PC-9 (cell line): ENCODE measurements at places on chromosomes 12 and 14.

GRCh38 chr12:75048767-75049166 is 160.9 kb downstream of the KCNC2 start:
- no peak for DNase-seq

DNA sequence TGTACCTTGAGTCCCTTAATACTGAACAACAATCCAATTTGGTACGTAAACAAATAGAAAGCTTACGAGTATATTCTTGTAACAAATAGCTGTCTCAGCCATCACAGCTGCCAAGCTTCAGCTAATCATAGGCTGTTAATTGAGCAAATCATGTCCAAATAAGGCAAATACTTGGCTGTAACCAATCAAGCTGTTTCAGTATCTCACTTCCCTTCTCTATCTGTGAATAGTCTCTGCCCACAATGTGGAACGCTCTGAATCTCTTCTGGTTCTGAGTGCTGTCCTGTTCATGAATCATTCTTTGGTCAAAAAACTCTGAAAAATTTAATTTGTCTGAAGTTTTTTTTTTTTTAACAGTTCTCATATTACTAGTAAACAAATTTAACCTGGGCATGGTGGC is 5.8 kb upstream of the NEMF start:
- no peak for DNase-seq

GRCh38 chr12:117528538-117528937 is 167.1 kb upstream of the NOS1 start:
- DNase-seq, result no peak

DNA sequence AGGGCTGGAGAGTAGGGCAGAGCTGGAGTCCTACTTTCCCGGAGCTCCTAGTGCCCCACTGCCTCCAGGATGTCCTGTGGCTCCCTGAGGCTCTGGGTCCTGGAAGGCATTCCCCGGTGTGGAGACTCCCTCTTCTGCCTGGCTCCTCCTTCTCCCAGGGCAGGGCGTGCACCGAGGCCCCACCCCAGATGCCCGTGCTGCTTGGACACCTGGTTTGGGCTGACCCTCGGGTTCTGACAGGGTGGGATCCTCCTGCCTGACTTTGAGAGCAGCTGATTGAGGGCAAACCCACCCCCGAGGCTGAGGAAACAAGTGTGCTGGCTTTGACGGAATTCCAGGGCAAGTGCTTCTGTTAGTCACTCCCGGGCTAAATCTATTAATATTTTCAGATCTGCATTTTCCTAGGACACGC is 15.4 kb downstream of the TEAD4 start:
- DNase-seq, result no peak

DNA sequence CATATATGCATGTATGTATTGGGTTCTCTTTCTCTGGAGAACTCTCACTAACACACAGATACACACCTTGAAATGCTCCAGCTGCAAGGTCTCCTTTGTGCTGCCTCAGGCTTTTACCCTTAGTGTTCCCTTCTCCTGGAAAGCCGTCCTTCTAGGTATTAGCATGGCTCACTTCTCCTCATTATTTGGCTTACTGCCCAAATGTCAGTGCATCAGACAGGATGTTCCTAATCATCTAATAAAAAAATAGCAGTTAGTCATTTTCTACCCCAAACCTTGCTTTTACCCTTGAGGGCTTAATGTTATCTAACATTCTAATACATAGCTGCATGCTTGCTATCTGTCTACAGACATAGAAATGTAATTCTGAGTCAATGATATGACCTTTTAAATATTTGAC is 109.0 kb upstream of the SLC16A7 start:
- DNase-seq, result no peak

DNA sequence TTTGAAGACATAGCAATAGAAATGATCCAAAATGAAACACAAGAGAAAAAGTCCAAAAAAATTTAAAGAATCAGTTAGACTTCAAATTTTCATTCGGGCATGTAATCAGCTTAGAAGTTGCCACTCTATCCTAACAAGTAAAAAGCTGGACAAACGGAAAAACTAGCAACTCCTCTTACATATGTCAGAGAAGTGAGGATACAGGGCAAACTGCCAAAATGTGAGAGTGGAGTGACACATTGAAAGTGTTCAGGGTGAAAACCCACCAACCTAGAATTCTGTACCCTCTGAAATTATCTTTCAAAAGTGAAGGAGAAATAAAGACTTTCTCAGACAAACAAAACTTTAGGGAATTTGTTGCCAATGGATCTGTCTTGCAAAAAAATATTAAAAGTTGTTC is 42.0 kb upstream of the CHPT1 start:
- no peak for DNase-seq

- no peak for DNase-seq
These were observed 12.5 kb downstream of the HNRNPC start for GRCh38 chr14:21256539-21257393.

DNA sequence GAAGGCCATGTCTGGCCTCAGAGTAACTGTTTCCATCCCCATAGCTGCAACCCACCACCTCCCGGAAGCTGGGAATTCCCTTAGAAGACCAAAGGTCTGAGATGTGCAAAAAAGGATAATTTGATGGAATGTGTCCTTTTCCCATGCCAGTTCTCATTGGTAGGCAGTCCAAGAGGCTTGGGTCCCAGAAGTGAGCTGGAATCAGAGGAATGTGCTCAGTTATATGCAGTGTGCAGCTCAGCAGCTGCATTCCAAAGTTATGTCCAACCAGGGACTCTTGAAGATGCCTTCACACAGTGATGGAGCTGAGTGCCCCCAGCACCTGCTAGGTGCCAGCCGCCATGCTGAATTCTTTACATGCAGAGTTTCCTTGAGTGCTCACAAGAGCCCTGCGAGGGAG is 583.9 kb upstream of the TBX3 start:
- no peak for DNase-seq

DNA sequence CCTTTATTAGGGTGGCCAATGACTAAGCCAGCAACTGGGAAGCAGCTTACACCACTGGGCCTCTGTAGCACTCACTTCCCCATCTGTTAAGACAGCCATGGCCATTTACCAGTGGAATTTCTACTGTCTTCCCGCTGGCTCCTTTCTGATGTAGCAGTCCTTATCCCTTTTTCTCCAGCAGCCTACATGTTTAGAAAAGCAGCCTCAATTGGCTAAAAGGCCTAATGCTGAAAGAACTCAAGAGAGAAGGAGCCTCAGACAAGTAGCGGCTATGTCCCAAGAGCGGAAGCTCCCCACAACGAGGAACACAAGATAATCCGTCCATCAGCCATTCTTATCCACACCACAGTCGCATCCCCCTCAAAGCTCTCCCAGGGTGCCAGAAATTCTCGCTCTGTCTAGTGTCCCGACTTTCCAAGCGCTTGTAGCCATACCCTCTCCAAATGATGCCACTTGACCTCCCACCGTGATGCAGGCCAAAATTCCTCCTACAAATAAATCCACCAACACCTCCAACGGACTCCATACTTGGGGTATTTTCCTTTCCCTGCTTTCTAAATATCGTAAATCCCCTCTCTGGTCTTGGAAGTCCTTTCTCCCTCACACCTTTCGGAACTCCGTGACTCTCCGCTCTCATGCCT is 624 bp downstream of the M6PR start:
- DNase-seq, result no peak

DNA sequence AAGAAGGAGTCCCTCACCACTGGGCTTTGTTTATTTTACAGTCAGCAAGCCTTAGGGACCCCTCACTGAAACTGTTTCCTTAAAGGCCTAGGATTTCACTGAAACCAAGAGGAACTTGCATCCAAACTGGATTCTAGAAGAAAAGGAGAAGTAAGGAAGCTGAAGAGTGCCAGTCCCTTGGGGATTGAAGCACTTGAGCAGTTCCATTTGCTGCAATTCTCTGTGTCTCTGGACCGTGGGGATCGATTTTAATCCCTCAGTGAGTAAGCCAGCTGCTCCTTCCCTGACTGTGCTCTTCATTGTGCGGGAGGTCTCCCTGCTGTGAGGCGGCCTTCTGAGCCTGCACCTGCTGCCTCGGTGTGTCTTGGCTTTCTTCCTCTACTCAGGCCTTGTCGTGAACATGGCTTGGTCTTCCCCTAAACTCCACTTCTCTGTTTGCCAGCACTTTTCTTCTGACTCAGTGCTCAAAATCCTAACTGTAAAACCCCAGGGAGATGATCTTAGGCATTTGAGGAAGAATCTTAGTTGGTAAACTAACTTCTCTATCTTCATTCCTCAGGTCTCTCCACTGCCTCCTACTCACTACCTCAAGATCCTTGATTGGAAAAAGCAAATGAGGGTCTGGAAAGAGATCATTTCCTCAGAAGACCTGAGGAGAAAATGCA is 132.6 kb downstream of the SLC38A6 start:
- no peak for DNase-seq

DNA sequence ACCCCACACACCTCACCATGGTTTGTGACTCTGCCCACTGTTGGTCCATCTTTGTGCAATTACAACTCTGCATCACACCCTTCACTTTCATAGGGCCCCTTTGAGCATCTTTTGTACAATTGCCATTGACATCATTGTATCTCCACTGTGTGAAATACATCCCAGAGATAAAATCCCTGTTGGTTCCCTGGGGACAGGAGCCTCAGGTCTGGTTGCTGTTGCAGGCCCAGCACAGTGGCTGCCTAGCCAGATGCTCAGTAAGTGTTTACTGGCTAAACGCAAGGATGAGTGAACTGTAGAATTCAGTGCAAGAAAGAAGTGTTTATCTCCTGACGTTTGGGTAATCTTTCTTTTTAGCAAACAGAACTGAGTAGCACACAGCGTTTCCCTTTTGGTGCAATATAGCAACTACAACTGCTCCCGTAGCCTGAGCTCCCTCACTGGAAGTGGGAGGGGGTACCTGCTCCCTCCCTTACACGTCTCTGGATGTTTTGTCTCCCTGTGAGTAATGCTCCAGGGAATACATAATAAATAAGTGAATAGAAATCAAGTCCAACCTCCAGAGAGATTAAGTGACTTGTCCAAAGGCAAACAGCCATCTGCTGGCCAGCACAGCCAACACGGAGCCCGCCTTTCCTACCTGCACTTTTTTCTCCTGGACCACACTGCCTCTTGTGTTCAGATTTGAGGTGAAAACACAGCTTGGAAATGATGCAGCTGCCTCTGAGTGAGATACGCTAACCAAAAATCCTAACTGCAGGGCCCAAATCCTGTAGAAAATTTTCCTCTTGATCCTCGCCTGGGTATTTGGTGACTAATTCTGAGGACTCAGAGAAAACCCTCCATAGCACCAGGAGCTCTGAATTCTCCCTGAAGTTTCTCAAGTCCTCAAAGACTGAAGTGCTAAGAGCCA is 27.4 kb downstream of the GALNT16 start:
- DNase-seq, result peak; percentile 30

DNA sequence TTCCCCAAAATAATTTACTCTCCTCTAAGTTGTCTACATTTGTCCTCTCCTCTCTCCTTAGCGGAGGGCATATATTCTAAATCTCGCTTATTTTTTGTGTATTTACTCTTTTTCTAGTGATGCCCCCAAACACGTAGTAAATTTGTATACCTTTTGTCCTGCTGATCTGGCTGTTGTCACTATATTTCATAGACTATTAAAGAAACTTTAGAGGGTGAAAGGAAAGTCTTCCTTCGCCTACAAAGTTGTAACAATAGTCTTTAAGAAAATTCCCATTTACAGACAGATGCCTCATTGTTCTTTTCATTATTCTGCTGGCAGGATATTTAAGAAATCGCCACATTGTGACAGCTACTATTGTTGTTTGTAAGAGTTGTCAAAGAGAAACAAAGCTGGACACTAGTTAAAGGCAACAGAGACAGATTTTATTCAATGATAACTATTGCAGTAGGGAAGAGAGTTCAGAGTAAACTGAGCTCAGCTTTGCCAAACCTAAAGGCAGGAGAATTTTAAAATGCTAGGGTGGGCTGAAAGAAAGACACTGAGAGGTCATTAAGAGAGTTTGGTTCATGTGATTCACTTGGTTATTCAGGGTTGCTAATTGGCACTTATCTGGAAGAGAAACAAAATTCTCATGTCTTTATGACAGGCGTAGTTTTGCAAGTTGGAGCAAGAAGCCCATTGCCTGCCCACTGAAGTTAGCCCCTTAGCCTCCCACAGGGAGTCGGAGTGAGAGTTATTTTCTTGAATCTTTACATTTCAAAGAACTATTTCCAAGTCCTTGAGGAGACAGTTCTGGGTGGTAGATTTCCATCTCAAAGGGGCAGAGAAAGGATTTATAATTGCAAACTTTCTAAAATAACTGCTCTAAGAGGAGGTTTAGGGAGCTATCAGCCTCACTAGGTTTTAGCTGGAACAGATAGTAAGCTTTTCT is 1272.5 kb upstream of the SEL1L start:
- no peak for DNase-seq

DNA sequence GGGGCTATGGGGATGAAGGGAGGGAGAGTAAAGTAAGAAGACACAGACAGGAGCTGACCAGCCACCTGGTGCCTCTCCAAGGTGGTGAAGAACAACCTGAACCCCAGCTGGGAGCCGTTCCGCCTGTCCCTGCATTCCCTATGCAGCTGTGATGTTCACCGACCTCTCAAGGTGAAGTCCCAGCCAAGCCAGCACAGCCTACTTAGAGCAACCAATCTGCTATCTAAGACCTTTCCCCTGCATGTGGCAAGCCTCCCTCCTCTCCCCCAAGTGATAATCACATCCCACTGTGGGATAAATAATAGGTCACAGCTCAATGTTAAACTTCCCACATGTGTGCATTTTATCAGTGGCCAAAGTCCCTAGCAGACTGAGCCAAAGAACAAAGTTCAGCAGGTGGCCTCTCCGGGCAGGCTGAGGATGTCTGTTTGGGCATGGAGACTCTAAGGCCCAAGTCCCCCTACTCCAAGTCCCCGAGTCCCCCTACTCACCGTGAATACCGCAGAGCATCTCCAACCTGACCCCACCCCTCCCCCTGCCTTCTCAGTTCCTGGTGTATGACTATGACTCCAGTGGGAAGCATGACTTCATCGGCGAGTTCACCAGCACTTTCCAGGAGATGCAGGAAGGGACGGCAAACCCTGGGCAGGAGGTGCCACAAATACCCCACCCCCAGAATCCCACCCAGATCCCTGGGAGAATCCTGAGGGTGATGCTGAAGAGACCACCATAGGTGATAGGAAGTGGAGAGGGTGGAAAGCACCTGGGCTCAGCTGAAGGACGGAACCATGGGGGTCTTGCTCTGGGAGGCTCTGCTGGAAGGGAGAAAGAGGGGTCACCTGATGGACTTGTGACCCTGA is 3.5 kb downstream of the CPNE6 start:
- no peak for DNase-seq

- no peak for DNase-seq
These were observed 57.0 kb downstream of the TEAD4 start for GRCh38 chr12:3016191-3016590.

- no peak for DNase-seq
These were observed 191.7 kb downstream of the DAD1 start for GRCh38 chr14:22397221-22397737.

- no peak for DNase-seq
These were observed 33.3 kb downstream of the DHRS2 start for GRCh38 chr14:23669441-23669840.
